ENCODE measurements at places on chromosomes 12 and 14. TPM values are rescaled to one million over a fixed set of nuclear protein-coding genes. Genes with fewer than 3 reads are reported as not detected.

DNA sequence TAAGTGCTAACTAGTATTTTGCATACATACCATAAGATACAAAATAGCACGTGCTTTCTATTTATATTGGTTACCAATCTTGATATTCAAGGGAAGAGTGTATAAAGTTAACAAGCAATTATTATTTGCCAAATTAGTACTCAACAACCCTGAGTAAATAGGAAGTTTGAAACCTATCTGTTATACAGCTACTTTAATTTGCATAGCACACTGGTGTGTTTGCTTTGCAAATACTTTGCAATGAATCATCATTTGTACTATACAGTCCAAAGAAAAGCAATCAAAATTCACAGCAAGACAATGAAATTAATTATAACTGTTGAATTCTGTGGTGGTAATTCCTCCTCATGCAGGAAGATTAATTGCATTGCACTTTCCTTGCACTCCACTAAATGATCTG lies 469.1 kb downstream of the PRKD1 start:
- DNase-seq: no peak
- no peaks in the 10 kb centered on the region for H3K4me1 ChIP-seq
- no peaks in the 10 kb centered on the region for H3K27me3 ChIP-seq
- H3K36me3 ChIP-seq: no peaks in the 10 kb centered on the region

The ERG28 gene
- total RNA-seq: 8.6 TPM

The CLEC7A gene
- not detected for total RNA-seq

DNA sequence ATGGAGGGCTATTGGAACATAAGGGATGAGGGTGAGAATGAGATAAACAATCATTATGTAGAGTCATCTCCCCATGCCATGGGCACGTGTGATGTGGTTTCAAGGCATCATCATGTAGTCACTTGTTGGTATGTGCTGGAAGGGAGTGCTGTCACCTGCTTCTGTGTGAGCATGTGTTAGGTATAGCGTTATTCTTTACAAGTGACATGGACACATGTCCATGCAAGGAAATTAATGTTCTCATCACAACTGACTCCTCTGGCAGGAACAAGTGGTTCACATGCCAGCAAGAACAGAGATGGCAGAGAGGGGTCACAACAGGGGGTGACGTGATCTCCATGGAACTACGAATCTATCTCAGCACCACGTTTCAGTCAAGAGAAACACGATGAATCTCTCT lies 815.8 kb downstream of the BCL11B start:
- no peaks in the 10 kb centered on the region for H3K4me1 ChIP-seq
- no peak overlapping the region for H3K27ac ChIP-seq
- no peak for DNase-seq
- no peak overlapping the region for H3K4me3 ChIP-seq
- H3K27me3 ChIP-seq: no peaks in the 10 kb centered on the region

The CHMP4A gene
- total RNA-seq: 28.5 TPM

DNA sequence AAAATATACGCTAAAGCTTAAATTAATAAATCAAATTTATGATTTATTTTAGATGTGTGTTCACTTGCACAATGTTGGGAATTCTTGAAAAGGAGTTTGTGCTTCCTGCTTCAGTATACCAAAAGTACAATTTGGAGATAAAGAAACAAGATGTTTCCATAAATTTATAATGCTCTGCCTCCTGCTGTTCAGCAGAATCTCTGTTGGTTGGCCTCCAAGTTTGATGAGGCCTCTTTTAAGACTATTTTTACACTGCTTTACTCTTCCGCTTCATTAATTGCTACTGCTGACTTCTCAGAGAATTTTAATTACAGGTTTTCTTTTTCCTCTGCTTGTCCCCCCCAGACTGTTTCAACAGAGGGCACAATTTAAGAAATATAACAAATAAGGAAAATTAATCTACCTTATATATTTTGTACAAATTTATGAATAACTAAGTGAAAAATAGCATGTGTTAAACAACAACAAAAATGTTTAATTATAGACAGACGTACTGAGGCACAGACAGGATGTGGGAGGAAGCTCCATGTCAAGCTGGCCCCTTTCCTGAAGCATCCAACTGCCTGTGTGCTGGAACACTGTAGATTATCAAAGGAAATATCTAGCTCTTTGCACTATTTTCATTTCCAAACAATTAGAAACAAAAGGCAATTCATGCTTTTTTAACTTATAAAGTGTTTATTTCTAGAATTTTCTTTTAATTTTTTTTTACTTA lies 83.9 kb downstream of the PIK3C2G start:
- no peaks in the 10 kb centered on the region for H3K4me1 ChIP-seq
- DNase-seq: no peak
- no peak overlapping the region for H3K4me3 ChIP-seq

- H3K27me3 ChIP-seq: no peaks in the 10 kb centered on the region
- H3K4me1 ChIP-seq: peaks cover 35% of the 10 kb centered on the region
- peak overlapping the region; percentile 100 for H3K27ac ChIP-seq
- DNase-seq: no peak
These were observed 604 bp downstream of the EEA1 start for GRCh38 chr12:92928421-92928961.

GRCh38 chr14:98018628-98019027 lies 1221.4 kb downstream of the VRK1 start:
- H3K4me3 ChIP-seq: no peak overlapping the region
- H3K4me1 ChIP-seq: no peaks in the 10 kb centered on the region
- H3K36me3 ChIP-seq: no peaks in the 10 kb centered on the region
- H3K27me3 ChIP-seq: no peaks in the 10 kb centered on the region

- H3K27ac ChIP-seq: no peak overlapping the region
- peaks cover 11% of the 10 kb centered on the region for H3K4me1 ChIP-seq
- no peaks in the 10 kb centered on the region for H3K27me3 ChIP-seq
- no peak for DNase-seq
These were observed 433.8 kb downstream of the FUT8 start for GRCh38 chr14:65846196-65846868.

Data from body of pancreas (tissue), 4 donors.